Suppressor macrophage treated with lipopolysaccharide for 1 hour (primary cell): ENCODE measurements at places on chromosomes 6 and 20.

GRCh38 chr6:16803294-16804200 lies 42.3 kb upstream of the ATXN1 start:
- DNase-seq: no peak

DNA sequence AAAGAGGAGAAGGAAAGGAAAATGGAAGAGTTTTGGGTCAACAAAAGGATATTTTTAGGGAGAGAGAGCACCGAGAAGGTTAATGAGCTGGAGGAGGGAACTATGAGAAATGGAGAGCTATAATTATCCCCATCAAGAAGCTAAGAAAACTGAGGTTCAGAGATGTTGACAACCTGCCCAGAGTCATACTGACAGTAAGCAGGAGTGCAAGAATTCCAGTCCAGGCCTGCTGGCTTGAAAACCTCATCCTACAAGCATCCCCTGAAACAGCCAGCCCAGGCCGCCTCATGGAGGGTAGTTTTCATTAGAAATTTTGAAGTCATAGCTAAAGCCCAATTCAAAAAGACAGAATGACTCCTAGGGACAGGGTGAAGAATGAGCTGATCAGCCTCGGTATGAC lies 172.1 kb upstream of the LRFN2 start:
- no peak for DNase-seq

DNA sequence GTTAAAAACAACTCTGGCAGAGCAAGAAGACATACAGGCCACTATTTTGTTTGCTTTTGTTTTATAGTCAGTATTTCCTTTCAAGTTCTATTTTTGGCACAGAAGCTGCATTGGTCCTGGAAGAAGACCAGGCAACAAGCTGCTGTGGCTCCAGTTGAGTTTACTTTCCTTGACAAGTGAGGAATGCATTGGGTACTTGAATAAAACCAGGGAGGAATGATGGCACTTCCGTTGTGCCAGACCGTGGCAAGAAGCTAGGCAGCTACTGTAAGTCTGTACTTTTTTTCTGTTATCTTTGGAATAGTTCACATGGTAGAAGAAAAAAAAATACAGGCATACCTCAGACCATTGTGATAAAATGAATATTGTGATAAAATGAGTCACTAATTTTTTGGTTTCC lies 66.3 kb downstream of the NCOA3 start:
- DNase-seq: no peak

- no peak for DNase-seq
Measured at GRCh38 chr6:139545206-139546105, 171.0 kb upstream of the CITED2 start.

DNA sequence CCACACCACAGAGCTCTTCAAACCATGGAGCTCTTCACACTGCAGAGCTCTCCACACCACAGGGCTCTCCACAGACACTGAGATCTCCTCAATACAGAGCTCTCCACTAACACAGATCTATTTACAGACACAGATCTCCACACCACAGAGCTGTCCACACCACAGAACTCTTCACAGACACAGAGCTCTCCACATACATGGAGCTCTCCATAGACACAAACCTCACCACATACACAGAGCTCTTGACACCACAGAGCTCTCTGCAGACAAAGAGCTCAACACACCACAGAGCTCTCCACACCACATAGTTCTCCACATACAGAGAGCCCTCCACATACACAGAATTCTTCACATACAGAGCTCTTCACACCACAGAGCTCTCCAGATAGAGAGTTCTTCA lies 53.0 kb downstream of the ERMARD start:
- no peak for DNase-seq

GRCh38 chr6:161434921-161435747 lies 161.3 kb upstream of the AGPAT4 start:
- DNase-seq: no peak

DNA sequence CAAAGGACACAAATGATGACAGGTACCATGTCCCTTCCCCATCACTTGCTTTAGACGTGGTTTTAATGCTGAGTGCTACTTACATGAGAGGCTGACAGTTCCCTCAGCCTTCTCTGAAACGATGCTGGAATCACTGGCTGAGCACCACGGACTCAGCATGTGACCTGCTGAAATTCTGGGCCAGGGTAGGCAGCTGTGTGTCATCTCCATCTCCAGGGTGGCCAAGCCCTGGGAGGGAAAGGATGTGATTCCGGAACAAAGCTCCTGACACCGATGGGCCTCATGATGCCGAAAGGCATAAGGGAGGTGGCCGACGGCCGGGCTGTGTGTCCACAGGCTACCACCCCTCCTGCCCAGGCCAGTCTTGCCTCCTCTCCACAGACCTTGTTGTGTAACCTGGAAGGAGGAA lies 184.3 kb upstream of the CST7 start:
- DNase-seq: no peak

DNA sequence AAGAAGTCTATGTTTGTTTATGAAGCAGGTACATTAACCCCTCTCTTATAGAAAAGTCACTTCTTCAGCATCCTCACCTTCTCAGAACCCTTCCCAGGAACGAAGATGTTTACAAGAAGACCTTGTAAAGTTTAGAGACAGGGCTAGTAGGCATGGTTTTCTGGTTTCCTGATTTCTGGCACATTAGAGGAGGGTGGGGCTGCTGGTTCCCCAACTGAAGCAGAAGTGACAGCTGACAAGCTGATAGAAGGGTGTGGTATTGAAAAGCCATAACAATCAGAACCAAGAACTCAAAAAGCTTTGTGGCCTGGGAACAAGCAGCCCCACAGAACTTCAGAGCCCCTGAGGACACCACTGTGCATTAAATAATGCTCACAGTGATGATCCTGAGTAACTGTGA lies 91.2 kb downstream of the RTN4IP1 start:
- DNase-seq: peak; percentile 42

DNA sequence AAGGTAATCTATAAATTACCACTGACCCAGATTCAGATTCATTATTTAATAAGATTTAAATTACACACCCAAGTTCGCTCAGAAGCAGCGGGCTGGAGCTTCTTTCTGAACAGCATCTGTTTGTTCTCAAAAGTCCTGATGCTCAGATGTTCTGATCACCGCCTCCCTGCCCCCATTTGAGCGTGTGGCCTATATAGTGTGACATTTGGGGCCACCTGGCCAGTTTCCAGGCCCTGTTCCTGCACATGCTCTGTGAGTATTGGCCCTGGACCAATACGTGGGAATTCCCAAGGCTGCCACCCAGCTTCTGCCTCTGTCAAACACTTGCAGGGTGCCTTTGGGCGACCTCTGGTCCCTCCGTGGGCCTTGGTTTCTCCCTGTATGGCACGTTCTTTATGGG lies 228.8 kb downstream of the TFAP2C start:
- DNase-seq: no peak

- peak; percentile 69 for DNase-seq
Measured at GRCh38 chr6:138410048-138410735, 6.2 kb downstream of the HEBP2 start.

GRCh38 chr6:21022343-21023107 lies 488.3 kb downstream of the CDKAL1 start:
- no peak for DNase-seq

GRCh38 chr20:53411891-53412290 lies 181.7 kb downstream of the ZNF217 start:
- DNase-seq: no peak

GRCh38 chr20:61404303-61404702 lies 152.2 kb downstream of the CDH4 start:
- no peak for DNase-seq

DNA sequence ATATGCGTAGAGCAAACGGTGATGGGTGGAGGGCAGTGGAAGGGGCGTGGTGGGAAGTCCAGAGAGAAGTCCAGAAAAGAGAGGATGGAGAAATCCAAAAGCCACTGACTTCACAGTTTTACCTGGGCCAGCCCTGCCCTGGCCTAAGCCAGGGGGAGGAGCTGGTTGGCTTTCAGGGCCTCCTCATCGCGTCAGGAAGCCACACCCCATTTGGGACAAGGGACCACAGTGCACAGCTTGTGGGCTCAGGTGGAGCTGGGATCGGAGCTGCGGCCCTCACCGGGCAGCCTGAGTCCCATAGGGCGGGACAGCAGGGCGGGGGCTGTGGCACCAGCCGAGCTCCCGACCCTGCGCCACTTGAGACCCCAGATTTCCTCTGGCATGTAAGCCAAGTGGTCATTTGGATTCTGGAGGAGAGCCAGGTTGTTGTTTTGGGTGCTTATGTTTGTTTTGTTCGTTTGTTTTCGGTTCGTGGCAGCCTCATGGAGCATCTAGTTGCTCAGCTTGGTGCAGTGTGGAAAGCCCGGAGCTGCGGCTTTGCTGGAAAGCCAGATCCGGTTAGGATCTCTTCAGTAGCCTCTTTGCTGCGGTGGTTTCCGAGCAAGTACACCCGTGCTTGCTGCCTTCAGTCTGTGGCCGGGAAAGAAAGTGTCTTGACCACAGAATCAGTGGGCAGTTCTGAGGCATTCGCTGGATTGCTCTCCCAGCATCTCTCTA lies 42.2 kb downstream of the RIOK1 start:
- DNase-seq: no peak

DNA sequence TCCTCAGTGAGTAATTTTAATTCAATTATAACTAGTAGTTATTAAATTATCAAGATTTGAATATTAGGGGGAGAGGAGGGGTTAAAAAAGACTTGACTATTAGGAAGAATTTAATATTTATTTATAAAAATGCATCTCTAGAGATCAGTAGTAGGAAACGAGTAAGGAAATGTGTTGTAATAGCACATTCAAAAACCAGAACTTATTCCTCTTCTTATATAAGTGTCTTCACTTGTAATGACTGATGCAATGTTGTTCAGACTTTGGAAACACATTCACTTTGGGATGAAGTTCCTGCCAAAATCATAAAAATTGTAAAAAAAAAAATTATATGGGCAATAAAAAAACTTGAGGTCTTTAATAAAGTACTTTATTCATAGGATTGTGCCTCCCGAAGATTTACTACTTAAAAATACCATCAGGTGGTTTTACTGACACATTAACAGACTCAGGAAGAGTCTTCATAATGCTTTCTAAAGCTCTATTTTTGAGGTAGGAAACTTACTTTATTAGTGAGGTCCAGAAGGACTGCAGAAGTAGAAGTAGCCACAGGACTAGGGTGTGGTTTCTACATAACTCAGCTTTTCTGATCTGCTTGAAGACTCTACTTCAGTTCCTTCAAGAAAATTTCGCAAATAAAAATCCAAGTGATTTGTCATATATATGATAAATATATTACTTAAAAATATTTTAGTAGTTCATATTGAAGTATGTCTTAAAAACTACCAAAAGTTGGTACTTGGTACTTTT lies 59.8 kb downstream of the CCDC170 start:
- DNase-seq: peak; percentile 48

DNA sequence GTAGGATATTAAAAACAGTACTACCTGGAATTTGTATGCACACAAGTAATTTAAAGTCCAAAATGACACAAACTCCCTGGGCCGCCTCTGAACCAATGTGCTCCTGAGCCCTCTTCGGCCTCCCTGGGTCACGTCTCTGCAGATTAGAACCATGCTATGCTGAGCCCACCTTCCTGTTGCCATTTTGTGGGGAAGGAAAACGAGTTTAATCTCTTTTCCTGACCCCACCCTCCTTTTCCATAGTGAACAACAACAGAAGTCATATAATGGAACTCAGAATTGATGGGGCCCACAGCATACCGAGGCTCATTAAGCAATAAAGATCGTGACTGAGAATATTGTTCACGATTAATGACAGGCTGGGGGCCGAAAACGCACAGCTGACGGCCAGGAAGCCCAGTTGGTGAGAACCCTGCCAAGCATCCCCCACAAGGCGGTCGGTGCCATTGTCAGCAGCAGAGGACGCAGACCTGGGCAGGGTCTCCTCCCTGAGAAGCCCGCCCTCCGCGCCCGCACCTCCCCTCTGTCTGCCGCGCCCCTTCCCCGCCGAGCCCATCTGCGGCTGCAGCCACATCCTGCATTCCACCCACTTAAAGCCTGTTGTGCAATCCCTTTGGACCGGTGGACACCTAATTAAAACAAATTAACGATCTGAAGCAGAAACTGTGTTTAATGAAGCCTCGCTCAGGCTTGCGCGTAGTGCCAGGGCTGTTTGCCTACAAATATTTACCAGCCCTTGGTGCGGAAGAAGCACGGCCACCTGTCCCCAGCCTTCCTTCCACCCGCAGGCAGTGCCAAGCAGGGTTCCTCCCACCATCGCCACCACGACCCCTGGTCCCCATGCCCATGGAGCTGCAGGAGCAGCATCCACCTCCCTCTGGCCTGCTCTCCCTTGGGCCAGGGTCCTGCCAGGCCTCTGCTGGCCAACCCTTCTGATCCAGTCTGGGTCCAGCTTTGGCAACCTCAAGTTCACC lies 68.1 kb downstream of the DLL1 start:
- DNase-seq: no peak

DNA sequence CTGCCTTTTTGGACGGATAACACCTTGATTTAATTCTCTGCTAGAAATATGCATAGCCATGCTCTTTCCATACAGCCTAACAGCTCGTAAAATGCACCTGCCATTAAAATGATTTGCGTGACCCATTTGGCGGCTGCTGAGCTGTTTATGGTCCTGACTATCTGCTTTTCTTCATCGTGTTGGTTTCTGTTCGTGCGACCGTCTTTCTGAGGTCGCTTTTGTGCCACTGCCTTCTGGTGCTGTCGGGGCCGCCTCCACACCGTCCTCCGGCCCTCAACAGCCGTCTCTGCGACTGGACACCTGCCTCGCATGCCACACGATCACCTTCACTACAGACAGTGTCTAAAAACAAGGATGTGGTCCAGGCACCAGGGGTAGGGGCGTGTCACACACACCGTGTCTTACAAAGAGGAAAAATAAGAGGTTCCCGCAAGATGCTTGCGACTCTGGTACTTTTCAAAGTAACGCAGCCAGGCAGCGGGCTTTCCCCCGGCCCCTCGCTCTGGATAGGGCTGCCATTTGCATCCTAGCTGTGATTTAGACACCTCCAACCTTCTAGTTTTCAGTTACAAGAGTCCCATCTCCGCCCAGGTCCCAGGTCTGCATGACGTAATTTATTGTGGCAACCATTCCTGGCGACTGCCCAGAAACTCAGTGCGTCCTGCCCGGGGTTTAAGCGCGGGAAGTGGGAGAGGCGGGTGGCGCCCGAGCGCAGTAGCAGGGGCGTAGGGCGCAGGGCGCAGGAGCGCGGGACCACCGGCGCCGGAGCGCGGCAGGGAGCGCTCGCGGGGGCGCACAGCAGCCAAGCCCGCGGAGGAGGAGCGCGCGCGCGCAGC lies at the start of gene STMND1:
Gene STMND1 (plus strand): TSS at position 629 of the 836 bp plus-strand sequence. CDS start 208 bp downstream, outside the sequence.
- peak; percentile 25 for DNase-seq

DNA sequence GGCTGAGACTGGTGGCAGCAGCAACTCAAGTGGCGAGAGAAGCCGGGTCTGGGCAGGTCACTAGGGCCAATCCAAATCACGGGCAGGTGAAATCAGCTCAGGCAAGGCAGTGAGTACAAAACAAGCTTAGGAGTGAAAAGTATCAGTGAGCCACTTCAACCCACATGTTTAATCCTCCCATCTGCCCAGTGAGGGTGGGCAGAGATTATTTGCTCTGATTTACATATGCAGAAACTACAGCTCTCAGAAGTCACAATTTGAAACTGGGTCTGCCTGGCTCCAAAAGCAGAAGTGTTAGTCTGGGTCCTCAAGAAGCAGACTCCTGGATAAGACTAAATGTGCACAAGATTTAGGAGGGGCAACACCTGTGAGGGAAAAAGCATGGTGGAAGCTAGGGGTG lies 173.7 kb upstream of the LRFN2 start:
- DNase-seq: no peak
